ENCODE measurements at places on chromosomes 4 and X. TPM values are rescaled to one million over a fixed set of nuclear protein-coding genes. Genes with fewer than 3 reads are reported as not detected.
A peak's percentile ranks its signal among the peaks of the same experiment; 100 is the strongest.

DNA sequence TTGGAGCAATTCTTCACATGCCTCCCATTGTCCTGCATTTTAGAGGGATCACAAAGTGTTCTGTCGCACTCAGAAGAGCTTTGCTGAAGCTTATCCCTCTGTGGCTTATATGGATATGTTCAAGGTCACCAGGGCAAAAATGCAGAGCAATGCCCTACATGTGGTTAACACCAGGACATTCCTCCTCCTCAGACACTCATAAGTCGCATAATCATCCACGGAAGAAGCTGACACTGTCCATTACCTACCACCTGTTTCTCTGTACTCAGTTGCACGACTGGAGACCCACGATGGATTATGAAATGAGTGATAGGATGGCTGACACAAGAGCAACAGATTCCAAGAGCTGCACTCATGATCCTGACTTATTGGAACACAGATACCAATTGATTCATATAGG, 68.7 kb upstream of the PRDX4 start:
- no peak for DNase-seq

The F8A2 gene
- total RNA-seq, result not detected

The TMPRSS11A gene
- total RNA-seq, result not detected

The PCYT1B gene
- total RNA-seq, result not detected

DNA sequence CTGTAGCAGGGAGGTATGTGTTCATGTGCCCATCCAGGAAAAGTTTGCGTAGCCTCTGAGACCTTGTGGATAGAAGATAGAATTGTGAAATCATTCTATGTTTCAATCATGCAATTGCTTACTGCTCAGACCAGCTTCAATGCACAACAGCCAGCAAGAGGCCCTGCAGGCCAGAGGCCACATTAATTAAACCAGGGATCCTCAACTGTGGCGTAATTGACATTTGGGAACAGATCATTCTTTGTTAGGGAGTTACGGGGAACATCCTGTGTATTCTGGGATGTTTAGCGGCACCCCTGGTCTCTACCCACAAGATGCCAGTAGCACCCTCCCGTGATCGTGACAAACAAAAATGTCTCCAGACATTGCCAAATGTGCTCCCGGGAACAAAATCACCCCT, 86.5 kb upstream of the PRPS2 start:
- no peak for DNase-seq

The IL1RAPL1 gene
- total RNA-seq, result 0.24 TPM

DNA sequence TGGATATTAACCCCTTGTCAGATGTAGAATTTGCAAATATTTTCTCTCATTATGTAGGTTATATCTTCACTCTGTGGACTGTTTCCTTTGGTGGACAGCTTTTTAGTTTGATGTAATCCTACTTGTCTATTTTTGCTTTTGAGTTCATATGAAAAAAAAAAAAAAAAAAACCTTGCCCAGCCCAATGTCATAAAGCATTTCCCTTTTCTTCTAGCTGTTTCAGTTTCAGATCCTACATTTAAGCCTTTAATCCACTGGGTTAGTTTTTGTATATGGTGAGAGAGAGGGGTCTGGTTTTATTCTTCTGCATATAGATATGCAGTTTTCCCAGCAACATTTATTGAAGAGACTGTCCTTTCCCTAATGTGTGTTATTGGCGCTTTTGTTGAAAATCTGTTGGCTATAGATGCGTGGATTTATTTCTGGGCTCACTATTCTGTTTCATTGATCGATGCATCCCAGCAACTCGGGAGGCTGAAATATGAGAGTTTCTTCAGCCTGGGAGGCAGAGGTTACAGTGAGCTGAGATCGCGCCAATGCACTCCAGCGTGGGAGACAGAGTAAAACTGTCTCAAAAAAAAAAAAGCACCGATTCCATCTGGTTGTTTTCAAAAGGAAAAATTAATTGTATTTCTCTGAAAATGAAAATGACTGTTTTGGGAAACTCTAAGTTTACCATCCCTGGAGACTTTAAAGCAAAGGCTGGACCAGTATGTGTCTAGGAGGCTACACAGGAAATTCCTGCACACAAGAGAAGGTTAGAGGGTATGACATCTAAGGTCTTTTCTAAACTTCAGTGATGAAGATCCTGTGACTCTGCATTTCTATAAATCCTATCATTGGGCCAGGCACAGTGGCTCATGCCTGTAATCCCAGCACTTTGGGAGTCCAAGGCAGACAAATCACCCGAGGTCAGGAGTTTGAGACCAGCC, 35.6 kb downstream of the STEEP1 start:
- peak; percentile 18 for DNase-seq

DNA sequence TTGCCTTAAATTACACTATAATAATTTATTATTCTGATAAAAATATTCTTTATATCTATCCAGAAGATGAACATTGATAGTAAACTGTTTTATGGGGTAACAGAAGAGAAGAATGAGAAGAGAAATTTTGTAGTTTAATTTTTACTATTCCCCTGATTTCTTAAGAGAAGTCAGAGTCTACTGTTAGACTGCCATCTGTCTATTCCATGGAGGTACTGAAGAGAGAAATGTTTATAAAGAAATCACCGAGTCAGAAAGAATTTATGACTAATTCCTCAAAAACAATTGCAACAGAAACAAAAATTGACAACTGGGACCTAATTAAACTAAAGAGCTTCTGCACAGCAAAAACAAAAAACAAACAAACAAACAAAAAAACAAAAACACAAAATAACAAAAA, 149.9 kb downstream of the FGF16 start:
- no peak for DNase-seq

GRCh38 chr4:90190525-90190924, 63.3 kb downstream of the CCSER1 start:
- DNase-seq, result no peak

The PLP1 gene
- 1.3 TPM for total RNA-seq

DNA sequence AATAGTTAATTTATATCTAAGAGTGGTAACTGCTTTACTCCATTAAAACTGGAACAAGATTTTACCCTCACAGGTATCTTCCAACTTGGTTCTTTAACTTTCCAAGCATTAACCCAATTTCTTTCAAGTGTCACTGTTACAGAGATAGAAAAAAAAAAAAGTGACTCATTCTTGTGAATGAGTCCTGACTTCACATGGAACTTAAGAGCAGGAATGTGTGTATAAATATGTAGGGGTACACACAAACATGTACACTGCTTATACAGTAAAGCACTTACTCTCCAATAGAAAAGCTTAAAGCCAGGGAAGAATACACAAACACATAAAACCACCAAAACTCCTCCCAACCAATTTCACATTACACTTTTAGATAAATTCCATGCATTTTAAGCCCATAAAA, 38.8 kb downstream of the TAPT1 start:
- no peak for DNase-seq

DNA sequence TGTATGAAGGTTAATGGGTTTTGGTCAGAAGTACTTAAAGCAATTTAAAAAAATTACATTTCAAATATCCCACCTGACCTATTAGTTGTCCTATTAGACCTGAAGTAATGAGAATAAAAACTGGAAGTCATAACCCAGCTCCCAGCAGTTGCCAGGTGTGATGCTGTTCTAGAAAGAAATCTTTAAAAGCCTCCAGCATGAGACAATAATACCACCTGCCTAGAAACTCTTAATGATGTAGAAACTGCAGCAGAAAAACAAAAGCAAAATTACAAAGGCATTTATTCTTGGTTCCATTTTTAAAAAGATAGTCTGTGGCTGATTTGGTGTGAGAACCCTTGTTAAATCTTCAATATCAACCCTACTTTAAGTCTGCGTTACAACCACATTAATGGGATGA, 1137.7 kb upstream of the TENM3 start:
- DNase-seq, result no peak

The ZGRF1 gene
- total RNA-seq, result 7.7 TPM

- peak; percentile 61 for DNase-seq
Measured at GRCh38 chr4:242121-242848, 63.0 kb downstream of the ZNF732 start.

DNA sequence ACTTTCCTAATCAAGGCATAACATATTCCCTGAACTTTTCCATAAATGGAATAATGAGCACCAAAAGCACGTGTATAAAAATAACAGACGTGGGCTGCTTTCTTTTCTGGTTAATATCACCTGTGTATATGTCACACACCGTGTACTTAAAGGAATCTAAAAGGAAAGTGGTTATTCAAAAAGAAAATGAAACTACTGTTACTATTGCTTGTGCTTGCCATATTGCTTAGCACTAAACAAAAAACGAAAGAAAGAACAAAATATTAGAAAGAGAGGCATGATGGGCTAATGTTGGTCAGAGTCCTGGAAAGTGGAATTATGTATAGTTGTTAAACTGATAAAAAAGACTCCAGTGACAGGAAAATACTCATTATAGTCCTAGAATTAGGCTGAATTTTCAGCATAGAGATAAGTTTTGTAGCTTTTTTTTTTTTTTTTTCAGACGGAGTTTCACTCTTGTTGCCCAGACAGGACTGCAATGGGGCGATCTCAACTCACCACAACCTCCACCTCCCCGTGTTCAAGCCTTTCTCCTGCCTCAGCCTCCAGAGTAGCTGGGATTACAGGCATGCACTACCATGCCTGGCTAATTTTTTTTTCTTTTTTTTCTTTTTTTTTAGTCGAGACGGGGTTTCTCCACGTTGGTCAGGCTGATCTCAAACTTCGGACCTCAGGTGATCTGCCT, 123.2 kb downstream of the PABPC4L start:
- no peak for DNase-seq

- no peak for DNase-seq
Measured at GRCh38 chrX:53729751-53730150, 43.2 kb upstream of the HUWE1 start.

GRCh38 chr4:54543088-54543795, 114.5 kb upstream of the KIT start:
- no peak for DNase-seq

The GPR78 gene
- not detected for total RNA-seq

- DNase-seq, result no peak
Measured at GRCh38 chr4:35538807-35539206, 705.5 kb downstream of the ARAP2 start.

DNA sequence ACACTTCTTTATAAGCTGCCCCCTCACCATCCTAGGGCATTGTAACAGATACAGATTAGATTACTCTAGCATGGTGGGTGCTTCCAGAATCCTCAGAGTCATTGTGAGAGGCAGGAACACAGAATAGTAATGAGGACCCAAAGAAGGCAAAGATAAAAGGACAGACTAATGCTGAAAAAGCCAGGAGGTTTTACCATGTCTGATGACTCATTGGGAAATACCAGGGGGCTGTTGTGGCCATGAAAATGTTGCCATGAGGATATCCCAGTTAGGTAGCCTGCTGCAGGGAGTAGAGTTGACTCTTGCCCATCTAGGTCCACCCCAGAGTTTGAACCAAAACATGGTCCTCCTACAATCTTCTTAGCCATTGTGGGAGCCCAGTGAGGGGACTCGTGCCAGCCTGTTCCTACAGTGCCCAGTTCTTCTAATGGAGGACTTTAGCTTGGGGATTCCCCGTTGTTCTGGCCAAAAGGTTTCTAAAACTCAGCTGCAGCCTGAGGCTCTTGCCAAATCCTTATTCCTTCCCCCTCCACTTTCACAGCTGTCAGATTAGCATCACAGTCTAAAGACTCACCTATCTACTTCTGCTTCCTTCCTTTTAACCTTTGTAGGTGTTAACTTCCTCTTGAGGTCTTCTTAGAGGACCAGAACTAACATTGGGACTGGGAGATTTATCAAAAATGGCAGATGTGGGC, 586.0 kb upstream of the AADAT start:
- DNase-seq, result no peak

GRCh38 chrX:13381514-13381913, 61.7 kb upstream of the ATXN3L start:
- no peak for DNase-seq

GRCh38 chrX:34338046-34338445, 205.9 kb upstream of the FAM47A start:
- DNase-seq, result no peak

The ENAM gene
- total RNA-seq, result not detected

GRCh38 chr4:147846318-147847155, 114.6 kb downstream of the ARHGAP10 start:
- no peak for DNase-seq

DNA sequence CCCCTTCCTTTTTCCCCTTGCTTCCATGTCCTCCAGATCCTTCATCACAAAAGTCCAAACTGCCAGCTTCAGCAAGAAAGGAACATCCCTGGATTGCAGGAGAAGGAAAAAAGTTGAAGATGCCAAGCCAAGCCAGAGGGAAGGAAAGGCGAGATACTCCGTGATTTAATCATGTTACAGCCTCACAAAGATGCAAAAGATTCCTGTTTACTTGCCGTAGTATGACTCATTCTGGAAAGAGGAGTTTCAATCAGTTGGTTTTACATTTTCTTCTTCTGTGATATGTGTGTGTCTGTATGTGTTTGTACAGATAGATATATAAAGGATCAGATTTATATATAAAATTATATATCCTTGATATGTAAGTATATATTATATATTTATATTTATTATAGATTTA, 69.3 kb downstream of the BTC start:
- DNase-seq, result no peak

The FLNA gene
- total RNA-seq, result 4,163 TPM
